Effector CD8-positive, alpha-beta T cell (primary cell): ENCODE measurements at places on chromosomes 12 and 14.

DNA sequence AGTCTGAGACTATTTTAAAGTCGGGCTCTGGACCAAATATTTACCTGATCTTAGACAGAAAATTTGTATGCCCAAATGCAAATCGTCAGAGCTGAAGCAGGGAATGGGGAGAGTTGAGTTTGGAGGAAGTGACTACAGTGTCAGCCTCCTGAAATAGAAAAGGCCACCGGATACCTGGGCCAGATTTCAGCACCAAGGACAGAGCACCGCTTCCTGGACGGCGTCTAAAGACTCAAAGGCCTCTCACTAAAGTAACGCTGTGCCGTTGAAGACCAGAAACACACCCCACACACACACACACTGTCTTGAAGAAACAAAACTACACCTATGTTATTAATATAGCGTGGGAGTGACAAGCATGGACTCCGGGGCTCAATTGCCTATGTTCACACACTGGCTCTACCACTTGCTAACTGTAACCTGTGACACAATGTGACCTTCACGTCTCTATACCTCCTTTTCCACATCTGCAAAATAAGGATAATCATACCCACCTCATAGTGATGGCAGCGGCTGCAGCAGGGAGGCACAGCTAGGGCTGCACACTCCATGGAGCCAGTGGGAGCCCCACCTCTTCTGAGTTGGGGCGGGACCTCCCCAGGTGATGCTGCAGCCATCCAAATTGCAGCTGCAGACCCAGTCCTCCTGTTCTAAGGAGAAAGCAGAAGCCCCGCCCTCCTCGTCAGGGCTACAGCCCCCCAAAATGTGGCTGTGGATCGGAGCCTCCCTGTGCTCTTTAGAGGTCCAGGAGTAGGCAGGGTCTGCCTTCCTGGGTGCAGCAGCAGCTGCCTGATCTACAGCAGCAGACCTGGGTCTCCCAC is 35.6 kb downstream of the KRT76 start:
- DNase-seq, result peak; percentile 38

- DNase-seq, result no peak
Measured at GRCh38 chr12:79615596-79616560, 74.9 kb downstream of the PAWR start.

- DNase-seq, result peak; percentile 33
Measured at GRCh38 chr12:8078398-8078797, 3.7 kb upstream of the NECAP1 start.

GRCh38 chr12:85527192-85527591 is 247.2 kb downstream of the ALX1 start:
- DNase-seq, result no peak

DNA sequence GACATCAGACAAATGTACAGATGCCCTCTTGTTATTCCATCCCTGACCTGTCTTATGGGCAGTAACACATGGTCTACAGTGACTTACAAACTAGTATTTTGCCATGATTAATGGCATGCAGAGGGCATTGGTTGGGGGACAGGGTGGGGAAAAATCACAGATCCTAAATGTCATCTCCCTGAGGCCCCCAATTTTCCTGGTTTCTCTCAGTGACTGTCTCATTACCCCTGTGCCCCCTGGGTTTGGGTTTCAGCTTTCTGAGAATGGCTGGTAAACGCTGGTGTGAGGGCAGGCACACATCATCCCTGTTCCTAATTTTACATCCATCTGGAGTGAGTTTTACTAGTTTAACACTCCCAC is 10.1 kb downstream of the KRT76 start:
- no peak for DNase-seq

- peak; percentile 32 for DNase-seq
Measured at GRCh38 chr14:90383731-90384542, 12.9 kb upstream of the CALM1 start.

DNA sequence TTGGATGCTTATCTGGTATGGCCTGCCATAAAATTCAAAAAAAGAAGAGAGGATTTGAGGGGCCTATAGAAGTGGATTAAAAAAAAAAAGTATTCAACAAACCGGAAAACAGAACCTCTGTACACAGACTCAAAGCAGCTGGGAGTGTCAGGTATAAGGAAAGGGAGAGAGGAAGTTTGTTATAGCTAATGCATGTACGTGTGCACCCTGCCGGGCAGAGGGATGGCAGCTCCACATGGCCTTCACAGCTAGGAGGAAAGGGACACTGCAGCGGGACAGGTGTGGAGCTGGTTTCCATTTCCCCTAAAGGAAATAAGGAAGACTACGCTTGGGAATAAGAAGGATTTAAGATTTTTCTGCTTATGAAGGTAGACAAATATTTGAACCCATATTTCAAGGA is 21.5 kb downstream of the SLC7A8 start:
- DNase-seq, result no peak

GRCh38 chr12:46124132-46124847 is 133.9 kb upstream of the SCAF11 start:
- no peak for DNase-seq

- no peak for DNase-seq
Measured at GRCh38 chr12:47067771-47068431, 11.5 kb upstream of the PCED1B start.

DNA sequence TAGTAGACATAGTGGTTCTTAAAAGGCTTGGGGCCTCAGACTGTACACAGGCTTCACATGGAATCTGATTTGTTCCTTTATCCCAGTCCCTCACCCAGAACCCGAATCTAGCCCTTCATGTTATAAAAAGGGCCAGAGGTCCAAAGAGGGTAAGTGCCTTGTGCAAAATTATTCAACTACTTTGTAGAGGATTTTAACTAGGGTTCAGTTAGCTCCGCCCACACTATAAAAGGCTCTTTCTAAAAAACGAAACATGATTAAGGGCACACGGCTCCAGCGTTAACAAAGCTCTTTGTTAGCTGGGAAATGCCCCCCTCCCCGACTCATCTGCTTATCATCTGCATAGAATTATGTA is 3.2 kb upstream of the SOCS2 start:
- no peak for DNase-seq

- no peak for DNase-seq
Measured at GRCh38 chr12:80187660-80188090, 88.3 kb downstream of the OTOGL start.

DNA sequence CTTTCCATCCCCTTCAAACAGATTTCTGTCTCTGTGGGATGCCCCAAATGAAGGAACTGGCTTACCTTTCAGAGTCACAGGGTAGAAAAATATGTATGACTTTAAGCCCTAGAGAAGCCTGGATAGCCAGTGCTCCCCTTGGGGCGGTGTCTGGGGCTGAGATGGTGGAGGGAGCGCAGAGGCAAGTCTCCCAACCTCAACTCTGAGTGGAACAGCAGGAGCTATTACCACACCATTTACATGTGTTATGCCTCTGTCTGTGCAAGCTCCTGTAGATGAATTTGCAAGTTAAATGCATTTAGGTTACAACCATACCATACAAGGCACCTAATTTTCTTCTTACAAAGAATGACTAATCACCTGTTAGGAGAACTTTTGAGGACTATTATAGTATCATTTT is 50.4 kb upstream of the CLMN start:
- DNase-seq, result no peak

- DNase-seq, result no peak
Measured at GRCh38 chr14:97626088-97626487, 828.9 kb downstream of the VRK1 start.

- DNase-seq, result no peak
Measured at GRCh38 chr14:30395065-30395464, 163.9 kb upstream of the G2E3 start.

GRCh38 chr12:110366321-110367142 is 37.0 kb downstream of the ANAPC7 start:
- DNase-seq, result no peak

DNA sequence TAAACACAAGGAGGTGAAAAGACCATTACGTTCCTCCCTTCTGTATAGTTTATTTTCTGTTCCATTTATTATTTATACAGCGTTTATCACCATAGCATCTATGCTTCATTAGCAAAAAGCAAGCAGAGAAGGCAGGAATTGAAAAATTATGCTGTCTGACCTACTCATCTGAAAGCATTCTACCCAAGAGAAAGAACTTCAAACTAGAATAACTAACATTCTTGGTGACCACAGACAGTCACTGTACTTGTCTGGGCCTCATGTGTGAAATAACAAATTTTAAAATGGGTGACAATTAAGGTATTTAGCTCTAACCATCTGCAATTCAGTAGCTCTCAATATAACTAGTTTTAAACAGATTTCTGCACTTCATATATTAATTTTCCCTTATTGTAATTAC is 29.3 kb upstream of the PDE3A start:
- no peak for DNase-seq

DNA sequence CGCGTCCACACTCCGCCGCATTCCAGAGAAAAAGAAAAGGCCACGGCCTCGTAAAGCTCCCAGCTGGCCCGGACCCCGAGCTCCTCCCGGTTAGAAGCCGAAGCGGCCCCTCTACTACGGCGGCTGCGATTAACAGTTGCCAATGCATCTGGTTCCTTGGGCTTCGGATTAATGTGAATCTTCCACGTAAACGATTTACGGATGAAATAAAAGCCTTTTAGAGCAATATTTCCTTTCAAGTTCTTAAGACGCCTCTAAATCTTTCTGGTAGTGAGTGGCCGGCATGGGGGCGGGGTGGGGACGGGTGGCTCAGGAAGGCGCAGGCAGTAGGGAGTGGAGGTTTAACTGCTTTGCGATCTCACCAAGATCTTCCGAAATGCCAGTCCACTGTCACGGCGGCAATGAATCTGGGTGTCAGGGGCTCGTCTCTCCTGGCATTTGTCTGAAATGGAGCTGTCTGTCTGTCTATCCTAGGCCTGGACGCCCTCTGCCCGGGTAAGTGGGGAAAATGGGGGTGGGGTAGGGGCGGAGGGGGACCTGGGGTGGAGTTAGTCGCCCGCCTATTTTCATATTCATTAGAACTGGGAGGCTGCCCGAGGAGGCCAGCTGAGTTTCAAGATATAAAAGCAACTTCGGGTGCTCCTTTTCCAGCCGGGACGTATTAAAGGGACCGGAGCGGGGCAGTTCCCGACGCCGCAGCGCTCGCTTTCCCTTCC is 413 bp upstream of the ALX1 start:
- no peak for DNase-seq

- DNase-seq, result no peak
Measured at GRCh38 chr12:86389949-86390348, 133.8 kb upstream of the MGAT4C start.

GRCh38 chr14:94115058-94115591 is 4.6 kb downstream of the IFI27 start:
- DNase-seq, result no peak

DNA sequence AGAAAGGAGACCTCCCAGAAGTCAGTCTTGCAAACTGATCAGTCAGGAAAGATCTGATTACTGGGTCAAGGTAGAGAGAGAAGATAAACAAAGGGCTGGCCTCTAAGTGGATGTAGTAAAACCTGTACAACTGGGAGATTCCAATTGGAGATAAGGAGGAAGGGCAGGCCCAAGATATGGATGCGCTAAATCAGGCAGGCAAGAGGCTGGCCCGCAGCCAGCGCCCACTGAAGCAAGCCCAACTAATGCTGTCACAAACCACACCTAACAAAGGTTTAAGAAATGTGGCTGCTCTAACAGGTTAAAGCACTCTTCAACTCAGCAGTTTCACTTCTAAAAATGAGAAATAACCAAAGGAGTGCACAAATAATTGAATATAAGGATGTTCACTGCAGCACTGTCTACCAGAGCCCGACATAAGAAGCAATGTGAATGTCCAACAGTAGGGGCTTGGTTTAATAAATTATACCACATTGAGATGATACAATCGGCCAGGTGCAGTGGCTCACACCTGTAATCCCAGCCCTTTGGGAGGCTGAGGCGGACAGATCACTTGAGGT is 4.7 kb downstream of the GLTP start:
- no peak for DNase-seq

- DNase-seq, result no peak
Measured at GRCh38 chr12:40832668-40833067, 140.4 kb downstream of the CNTN1 start.

DNA sequence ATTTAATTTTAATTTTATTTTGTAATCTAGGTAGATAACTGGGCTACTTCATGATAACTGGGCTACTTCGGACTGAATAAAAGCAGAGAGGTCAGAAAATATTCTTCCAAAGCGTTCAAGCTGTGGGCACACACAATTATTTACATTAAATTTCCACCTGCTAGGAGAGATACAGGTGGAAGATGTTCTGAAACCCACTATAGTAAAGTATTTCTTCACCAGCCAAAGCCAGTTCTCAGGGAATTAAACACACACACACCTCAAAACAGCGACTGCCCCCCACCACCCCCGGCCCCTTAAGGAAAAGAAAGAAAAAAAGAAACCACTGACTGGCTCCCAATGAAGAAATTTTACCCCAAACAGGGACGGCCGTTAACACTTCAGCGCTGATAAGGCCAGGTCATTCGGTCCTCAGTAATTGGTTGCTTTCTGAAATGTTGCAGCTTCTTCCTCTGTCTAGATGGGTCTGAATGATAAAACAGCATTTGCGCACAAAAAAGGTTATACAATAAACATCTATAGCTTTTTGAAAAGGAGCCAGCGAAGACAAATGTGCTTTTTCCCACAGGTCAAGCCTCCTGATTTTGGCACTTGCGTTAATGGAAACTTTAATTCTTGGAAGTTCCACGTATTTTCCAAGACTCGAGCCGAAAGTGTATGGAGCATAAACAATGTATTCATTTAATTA is 771 bp upstream of the KCNJ8 start:
- no peak for DNase-seq

DNA sequence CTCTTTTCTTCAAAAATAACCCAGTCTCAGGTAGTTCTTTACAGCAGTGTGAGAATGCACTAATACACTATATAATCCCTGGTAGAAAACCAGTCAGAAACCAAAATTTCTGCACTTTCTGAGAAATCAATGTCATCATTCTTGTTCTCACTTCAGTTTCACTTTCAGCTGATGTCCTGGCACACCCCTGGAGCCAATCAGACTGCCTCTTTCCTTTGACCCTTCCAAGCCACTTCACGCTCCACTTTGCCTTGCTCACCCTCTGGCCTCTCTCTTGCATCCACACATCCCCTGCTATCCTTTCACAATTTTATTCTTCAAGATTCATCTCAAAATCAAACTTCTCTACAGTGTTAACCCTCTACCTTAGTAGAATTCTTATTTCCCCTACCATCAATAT is 181.1 kb downstream of the ASCL1 start:
- DNase-seq, result no peak

DNA sequence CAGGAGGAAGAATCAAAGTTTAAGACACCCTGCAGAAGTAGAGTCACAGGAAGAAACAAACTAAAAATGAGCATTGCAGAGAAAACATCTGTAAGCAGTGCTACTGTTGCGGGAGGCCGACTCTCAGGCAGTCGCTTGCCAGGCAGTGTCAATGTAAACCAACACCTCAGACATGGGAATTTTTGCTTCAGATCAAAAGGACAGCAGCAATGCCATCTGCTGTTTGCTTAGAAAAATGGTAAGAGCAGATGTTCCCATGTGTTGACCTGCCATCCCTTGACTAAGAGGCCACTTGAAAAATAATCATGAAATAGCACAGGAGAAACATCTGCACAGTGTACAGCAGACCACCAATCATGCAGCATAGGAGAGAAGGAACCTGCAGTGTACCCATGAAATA is 196.6 kb downstream of the SLC25A21 start:
- no peak for DNase-seq

DNA sequence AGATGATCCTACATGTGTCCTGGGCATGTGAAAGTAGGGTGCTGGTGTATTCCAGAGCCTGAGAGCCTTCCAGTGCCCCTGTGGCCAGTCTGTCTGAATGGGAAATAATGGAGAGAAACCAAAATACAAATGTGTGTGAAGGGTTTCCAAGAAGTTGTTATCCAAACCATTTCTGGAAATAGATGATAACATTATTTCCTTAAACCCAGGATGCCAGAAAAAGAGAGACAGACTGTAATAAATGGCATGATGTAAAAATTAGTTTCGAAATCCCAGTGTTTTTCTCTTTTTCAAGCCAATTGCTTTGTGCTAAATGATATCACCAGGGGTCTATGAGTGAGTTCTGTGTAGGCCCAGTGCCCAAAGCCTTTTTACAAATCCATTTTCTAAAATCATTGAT is 175.3 kb downstream of the PHLDA1 start:
- DNase-seq, result no peak
